Stimulated activated CD4-positive, alpha-beta T cell treated with anti-CD3 and anti-CD28 coated beads, Interleukin-12 subunit alpha, Interleukin-12 subunit beta, amount 100 ng/mL, for 24 hours (primary cell): ENCODE measurements at places on chromosomes 7 and 10.

GRCh38 chr7:134755422-134756022, 23.9 kb upstream of the CALD1 start:
- DNase-seq = peak; percentile 44

DNA sequence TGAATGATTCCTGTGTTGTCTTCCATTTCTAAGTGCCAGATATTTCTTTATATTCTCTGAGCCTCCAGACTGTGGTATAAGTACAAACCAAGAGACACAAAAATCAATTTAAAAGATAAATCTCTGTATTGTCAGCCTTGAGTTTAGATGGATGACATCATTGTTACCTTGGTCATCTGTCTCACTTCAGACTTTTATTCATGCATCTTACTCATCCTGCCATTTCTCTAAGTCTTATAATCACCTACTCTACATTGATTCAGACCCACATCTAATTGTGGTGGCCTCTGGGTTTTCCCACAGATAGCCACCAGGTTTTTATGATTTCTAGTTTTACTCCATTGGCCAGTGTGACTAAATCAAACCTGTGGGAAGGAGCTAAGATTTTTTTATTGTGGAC, 26.8 kb upstream of the HDAC9 start:
- no peak for DNase-seq

- no peak for DNase-seq
Observed at GRCh38 chr10:1423676-1424253, 313.6 kb downstream of the ADARB2 start.

DNA sequence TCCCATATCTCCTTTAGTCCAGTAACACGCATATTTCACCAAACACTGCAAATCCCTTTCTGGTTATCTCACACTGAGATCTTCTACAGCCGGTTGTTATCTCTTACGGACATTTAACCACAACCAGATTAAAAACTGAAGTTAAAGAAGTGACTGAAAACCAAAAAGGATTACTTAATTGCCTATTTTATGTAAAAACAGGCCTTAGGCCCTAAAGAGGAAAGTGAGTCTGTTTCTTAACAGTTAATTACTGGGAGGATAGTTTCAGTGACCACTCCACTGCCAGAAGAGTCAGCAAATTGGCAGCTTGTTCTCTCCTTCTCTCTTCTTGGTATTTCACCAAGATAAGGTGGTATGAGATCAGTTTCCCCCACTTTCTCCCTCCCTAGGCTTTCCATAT, 161.9 kb upstream of the MEOX2 start:
- DNase-seq = no peak

DNA sequence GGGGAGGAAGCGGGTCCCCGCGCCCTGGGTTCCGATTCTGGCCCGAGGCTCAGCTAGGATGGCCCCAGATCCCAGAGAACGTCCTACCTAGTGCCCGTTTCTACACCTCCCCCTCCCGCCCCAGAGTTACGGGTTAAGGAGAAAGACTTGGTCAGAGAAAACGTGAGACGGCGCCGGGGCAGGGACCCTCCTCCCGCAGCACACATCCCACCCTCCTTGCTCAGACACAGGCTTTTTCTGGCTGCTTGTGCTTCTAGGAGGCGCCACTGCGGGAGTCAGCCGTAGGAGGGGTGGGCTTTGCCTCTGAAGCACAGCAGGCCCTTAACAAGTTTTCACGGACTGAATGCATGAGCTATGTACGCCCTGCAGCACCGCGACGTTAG, 104.9 kb upstream of the LEP start:
- DNase-seq = no peak

- no peak for DNase-seq
Observed at GRCh38 chr7:105084581-105084980, 70.6 kb downstream of the KMT2E start.

DNA sequence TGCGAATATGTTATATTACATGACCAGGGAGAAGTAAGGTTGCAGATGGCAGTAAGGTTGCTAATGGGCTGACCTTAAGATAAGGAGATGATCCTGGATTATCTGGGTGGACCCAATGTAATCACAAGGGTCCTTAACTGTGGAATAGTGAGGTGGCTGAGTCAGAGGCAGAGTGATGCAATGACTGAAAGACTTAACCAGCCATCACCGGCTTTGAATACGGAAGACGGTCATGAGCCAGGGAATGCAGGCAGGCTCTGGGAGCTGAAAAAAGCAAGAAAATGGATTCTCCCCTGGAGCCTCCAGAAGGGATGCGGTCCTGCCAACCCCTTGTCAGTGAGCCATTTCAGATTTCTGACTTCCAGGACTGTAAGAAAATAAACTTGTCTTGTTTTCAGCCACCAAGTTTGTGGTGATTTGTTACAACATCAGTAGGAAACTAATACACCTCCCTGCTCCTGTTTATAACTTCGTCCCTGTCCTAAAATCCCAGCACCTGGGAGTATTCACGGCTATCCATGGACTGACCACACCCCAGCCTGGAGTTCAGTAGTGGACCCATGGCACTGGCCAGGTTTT, 4.6 kb upstream of the C10orf95 start:
- no peak for DNase-seq

DNA sequence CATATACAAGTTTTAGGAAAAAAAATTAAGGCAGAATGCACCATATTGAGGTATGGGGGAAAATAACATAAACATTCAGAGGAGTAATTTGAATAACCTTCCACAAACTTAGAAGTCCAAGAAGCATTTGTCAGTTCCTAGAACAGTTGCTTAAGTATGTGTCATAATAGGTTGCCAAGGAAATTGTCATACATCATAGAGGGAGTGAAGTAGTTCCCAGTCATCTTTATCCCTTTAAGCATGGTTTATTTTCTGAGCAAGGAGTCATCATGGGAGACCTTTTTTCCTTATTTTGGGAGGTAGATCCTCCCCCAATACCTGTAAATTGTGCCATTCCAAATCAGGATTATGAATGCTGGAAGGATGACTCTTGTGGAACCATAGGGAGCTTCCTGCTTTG, at the start of gene SSMEM1:
SSMEM1 (plus strand) TSS at position 219 of the 400 bp plus-strand sequence; CDS start at position 270, 51 bp downstream.
- DNase-seq = no peak

GRCh38 chr7:72335561-72336381, 76.4 kb downstream of the CALN1 start:
- DNase-seq = no peak

DNA sequence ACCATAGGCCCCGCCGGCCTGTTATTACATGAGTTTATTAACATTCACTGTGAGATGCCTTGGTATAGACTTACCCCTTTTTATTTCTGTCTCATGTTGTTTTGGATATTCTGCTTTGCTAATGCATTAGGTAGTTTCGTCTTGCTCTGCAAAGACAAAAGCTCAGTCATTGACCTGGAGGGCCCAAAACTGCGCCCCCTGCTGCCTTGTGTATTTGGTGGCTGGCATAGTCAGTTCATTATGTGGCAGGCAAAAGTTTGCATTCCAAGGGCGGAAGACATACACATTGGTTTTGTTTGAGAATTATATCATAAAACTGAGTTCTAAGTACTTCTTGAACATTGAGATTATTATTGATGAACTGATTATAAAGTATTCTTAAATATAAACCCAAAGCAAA, 372.5 kb downstream of the SDK1 start:
- DNase-seq = peak; percentile 19

DNA sequence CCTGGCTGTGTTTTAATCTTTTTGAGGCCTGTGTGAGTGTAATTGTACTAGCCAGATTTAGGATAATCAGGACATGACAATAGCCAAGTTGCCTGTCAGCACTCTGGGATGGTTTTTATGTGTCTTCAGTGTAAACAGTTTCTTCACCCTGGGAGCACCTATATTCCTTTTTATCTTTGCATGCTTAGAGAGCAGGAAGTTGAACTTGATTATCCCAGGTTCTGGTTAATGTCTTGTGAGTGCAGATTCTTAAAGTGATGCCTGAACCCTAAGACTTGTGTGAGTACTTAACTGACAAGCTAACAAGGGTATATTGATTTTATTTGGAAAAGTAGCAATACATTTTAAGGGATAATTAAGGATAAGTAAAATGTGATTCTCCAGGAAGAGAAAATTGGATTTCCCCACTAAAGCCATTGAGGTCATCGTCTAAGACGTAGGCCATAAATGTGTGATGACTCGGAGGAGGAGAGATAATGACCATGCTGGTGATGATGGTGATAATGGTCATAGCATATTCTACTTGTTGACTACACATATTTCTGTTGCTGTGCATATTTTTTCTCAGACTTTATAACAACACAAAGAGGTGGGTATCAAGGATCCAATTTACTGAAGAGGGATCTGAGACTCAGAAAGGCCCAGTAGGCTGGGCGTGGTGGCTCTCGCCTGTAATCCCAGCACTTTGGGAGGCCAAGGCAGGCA, 234.7 kb downstream of the CAMK1D start:
- no peak for DNase-seq

- no peak for DNase-seq
Observed at GRCh38 chr7:135519233-135519688, 9.4 kb upstream of the CNOT4 start.

DNA sequence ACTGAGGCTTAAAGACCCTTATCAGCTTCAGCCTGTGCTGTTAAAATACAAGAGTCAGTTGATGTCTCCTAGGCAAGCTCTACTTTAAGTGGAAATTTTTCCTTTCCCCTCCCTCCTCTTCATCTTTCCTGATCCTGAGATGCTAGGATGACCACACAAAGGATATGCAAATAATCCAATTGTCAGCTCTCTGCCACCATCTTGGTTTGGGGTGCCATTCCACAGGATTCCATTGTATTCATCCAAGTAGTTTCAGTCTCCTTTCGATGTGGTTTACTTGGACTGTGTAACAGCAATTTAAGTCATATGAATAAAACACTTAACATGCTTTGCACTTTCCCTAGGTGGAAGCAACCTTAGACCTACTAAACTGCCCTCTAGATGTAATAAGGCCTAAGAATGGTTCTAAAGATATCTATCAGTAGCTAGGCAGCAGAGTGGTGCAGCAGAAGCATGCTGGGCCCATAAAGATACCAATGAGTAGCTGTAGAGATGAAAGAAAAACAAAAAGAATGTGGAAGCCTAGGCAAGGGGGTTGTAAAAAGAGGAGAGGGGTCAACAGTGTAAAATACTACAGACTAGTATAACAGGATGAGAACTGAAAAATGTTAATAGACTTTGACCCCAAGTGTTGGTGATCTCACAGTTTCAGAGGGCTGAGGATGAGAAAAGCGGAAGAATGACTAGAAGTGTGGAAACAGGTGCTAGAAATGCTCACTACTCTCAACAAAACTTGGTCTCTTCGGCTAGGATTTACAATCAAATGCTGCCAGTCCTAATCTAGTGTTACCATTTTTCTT, 2.4 kb upstream of the CFAP69 start:
- DNase-seq = no peak

DNA sequence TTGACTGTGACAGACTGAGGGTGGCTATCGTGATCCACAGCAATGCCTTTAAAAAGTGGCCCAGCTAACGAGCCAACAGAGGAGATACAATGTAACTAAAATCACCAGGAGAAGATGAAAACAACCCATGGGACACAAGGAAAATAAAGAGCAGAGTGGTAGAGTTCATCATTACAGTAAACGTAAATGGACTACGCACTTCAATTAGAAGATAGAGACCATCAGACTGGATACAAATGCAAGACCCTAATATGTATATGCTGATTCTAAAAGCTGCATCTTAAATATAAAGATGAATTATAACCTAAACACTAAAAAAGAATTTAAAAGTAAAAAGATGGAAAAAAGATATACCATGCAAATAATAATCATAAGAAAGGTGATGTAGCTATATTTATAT, 6.6 kb upstream of the STK32C start:
- no peak for DNase-seq

GRCh38 chr10:133377818-133378250, 1.2 kb upstream of the PAOX start:
- DNase-seq = no peak

DNA sequence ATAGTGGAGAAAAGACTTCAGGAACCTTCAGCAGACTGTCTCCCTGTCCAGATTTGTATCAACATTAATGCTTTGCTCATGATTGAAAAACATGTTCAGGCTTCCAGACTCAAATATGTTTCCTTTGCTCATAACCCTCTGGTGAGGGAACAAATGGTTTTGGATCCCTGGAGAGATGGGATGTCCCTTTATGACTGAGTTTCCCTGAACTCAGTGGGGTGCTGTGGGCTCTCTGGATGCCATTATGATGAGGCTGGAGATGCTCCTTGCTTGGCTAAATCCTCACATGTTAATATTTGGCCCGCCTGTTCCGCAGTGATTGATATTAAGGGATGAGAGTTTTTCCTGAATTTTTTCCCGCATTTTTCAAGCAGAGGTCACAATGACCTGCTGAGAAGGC, 749.4 kb downstream of the SUGCT start:
- DNase-seq = no peak

GRCh38 chr7:156178214-156178613, 366.0 kb upstream of the SHH start:
- no peak for DNase-seq

DNA sequence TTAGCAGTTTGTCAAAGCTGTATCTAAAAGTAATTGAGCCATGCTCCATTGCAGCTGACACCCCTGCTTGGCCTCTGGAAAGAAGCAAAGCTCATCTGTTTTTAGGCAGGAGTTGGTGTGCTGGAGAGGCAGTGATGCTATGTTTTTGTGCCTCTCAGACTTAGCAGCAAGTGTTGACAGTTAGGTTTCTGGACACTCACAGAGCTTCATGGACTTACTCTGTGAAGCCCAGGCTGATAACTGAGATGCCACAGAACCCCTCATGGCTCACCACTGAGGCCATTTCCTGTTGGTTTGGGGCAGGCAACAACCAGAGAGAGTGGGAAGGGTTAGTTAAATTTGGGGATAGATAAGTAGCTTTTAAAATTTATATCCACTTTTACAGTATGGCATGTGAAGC, 59.8 kb downstream of the BTAF1 start:
- DNase-seq = no peak

DNA sequence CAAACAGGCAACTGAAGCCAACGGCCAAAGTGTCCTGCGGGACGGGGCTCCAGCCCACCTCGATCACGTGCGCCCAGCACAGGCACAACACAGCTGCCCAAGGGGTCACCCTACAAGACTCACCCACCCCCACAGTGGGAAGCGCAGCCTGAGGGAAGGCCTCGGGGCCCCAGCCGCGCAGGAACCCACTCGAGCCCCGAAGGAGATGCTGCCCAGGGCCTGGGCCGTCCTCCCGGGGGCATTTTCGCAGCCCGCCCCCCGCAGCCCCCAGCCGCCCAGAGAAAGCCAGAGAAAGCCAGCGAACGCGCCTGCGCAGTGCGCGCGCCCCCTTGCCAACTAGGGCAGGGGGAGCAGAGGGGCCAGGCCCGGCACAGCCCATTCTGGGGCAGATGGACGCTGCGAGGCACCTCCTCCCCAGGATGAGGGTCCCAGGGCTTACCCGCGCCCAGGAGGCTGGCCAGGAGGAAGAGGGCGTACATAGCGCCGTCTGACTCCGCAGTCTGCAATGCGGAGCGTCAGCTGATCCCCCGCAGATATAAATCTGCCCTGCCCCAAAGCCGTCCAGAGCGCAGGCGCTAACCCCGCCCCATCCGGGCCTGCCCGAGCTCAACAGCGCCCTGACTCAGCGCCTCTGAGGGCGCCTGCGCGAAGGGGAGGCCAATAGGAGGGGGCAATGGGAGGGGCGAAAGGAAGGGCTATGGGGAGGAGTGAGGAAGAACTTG, at the start of gene PSAP:
PSAP (minus strand) TSS at position 509 of the 722 bp plus-strand sequence; CDS start at position 479, 30 bp downstream.
- peak; percentile 93 for DNase-seq

- DNase-seq = no peak
Observed at GRCh38 chr7:147513451-147513850, 1077.1 kb upstream of the C7orf33 start.
